ENCODE measurements at places on chromosomes 3 and 15.

DNA sequence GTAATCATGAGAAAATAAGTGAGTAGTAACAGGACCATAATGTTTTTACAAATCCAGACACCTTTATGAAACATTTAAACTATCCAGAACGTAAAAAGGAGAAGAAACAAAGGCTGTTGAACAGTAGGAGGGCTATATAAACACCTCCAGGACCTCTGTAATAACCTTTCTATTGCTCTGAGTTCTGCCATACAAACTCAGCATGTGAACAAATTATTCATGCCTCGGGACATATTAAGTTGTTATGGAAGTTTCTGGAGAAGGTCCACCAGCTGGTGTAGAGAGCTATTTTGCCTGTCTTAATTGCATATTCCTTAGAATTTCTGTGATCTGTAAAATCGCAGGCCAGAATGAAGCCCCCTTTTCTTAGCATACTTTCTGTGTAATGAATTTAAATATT is 256.3 kb downstream of the UBE2E2 start:
- no peak for DNase-seq

GRCh38 chr3:40689837-40690236 is 165.1 kb downstream of the ZNF621 start:
- DNase-seq, result no peak

DNA sequence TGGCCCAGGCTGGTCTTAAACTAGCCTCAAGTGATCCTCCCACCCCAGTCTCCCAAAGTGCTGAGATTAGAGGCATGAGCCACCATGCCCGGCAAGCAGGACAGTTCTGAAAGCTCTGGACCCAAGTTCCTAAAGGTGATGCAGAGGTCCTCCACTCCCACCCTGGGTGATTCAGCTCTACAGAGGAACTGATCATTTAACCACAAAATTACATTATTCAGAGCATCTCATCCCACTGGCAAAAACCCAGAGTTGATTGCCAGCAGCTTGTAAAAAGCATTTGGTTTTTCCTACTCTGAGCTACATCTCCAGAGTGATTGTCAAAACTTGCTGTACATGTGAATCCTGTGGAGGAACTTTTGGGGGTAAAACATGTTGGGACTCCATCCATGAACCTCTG is 60.2 kb downstream of the SLTM start:
- no peak for DNase-seq

- DNase-seq, result no peak
Measured at GRCh38 chr3:160180581-160181216, 44.5 kb upstream of the C3orf80 start.

GRCh38 chr15:39998511-39999077 is 40.4 kb downstream of the SRP14 start:
- DNase-seq, result no peak

GRCh38 chr3:122299215-122299614 is 25.8 kb upstream of the CSTA start:
- no peak for DNase-seq

DNA sequence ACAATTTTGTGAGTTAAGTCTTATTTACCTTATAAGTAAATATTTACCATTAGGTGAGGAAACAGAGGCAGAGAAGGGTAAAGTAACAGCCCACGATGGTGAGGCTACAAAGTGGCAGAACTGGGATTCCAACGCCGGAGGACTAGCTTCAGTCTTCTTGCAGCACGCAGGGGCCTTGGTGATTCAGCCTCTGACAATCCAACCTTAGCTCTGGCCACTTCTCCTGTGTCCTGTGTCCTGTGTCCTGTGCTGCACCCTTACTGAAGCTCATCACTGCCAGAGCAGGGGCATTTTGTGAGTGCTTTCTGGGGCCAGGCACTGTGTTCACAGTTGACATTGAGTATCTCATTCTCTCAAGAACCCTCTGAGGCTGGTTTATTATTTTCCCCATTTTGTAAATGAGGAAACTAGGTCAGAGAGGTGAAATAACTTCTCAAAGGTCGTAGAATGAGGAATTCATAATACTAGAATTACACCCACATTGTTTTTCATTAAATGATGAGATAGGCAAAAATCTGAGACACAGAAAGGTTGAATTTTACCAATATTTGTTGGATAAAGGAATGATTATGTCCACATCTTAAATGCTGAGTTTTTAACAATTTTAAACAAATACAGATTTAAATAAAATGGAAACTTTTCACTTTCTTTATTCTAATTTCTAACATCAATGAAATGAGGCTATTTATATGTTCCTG is 215.9 kb downstream of the BBX start:
- DNase-seq, result no peak

DNA sequence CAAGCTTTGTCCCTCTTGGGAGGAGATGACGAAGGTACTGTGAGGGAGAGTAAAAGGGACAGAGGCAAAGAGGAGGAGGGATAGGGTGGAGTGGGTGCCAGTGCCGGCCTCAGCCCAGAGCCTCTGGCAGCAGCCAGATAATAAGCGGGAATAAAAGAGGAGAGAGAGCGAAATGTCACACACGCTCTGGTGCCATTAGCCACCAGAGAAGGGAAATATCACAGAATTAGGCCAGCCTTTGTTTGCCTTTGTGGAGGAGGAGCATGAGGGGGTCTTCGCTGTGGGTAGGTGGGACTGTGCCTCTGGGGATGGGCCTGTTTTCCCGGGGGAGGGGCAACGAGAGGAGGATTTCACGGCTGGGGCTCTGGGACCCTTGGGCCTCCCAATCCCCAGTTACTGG is 67.8 kb downstream of the LINGO1 start:
- no peak for DNase-seq

DNA sequence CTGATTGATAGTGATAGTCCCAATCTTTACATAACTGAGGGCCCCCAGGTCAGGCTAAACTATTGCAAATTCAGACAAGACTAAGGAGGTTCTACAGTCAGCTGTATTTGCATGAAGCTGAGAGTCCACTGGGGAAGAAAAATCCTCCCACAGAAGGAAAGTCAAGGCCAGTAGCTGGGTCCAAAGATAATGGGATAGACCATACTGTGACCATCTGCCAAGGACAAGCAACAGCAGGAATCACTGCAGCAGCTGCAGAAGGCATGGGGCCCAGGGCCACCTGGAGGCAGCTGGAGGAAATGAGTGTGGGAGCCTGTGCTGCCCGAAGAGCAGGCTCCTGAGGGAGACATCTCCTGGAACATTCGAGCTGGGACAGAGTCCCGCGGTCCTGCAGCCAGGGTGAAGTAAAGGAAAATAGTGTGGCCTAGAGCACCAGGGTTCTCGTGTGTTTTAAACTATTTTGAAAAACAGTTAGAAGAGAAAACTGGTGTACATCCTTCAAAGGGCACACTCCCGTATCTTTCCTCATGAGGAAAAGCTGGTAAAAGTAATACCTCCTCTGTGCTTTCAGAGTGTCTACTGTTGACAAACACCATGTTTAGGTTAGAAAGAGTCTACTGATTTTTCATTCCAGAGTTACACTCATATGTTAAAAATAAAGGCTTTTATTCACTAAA is 13.2 kb upstream of the TMEM212 start:
- DNase-seq, result no peak

All from activated naive CD8-positive, alpha-beta T cell treated with anti-CD3 and anti-CD28 coated beads, Interleukin-2, amount 10 ng/mL, durations not matched to agents 7 days and 5 days (primary cell).